ENCODE measurements at places on chromosomes 7 and 10. TPM values are rescaled to one million over a fixed set of nuclear protein-coding genes. Genes with fewer than 3 reads are reported as not detected.

AKR1C8 gene
- total RNA-seq: not detected

DNA sequence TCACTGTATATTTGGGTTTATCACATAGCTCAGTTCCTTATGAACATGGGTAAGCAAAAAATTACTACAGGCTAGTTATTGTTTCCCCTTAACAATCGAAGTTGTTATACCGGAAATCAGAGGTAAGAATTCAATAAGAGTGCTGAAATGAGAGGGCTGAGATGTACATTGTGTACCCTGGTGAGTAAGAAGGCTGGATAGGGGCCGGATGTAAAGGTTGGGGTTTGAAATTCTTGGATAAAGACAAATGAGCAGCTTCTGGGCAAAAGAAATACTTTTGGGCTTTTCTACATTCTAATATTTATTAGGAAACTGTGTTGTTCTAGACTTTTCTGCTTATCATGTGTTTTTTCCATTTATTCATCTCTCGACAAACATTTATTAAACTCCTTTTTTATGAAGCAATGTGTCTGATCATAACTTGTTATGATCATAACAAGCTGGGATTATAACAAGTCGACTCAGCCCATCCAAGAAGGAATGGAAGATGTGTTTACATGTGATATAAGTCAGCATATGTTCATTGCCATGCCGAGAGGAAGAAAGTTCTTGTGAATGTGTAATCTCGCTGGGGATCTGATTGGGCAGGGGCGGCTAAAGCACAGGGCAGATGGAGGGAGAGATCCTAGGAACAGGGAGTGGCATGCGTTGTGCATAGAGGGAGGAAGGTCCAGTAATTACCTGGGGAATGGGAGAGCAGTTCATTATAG, 155.3 kb downstream of the PLXDC2 start:
- no peak overlapping the region for H3K27ac ChIP-seq
- DNase-seq: no peak
- H3K36me3 ChIP-seq: no peaks in the 10 kb centered on the region

GRCh38 chr10:110510086-110510485, 12.4 kb downstream of the DUSP5 start:
- no peak overlapping the region for H3K4me3 ChIP-seq
- H3K27me3 ChIP-seq: no peaks in the 10 kb centered on the region
- 0 out of 2 replicates have a peak, but pooled peaks cover 1% of the 10 kb centered on the region for H3K36me3 ChIP-seq
- H3K27ac ChIP-seq: no peak overlapping the region
- no peak for DNase-seq
- peaks cover 22% of the 10 kb centered on the region for H3K4me1 ChIP-seq

DNA sequence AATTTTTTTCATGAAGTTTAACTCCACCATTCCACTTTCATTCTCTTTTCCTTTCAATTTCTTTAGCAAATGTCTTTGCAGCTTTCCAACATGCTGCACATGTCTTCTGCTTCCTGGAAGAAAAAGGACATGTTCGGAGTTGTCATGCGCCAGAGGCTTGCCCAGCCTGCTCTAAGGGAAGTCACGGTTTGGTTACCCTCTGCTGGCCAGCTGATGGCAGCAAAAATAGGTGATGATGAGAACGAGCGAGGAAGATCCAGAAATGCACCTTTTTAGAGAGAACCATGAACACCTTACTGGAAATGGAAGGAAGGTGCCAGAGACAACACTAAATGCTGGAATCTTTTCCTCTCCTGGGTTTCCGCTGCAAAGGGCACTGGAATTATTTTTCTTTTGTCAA, 4.9 kb upstream of the ZSCAN21 start:
- no peaks in the 10 kb centered on the region for H3K36me3 ChIP-seq
- H3K27me3 ChIP-seq: no peaks in the 10 kb centered on the region
- peaks cover 13% of the 10 kb centered on the region for H3K4me1 ChIP-seq
- DNase-seq: peak; percentile 29

DNA sequence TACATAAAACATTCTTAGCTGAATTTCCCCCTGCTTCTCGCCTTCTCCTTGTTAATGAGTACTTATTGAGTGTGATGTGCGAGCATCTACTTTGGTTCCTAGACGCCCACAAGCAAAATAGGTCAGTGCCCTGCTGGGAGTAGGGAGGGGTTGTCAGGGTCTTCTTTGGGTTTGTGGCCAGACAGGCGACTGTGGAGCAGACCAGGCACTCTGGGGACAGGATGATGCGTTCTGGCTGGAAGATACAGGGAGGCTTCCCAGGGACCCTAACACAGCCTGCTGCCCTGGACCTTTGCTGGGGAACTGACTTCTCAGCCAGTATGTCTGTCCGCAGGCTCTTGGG, 227.2 kb downstream of the CUX1 start:
- no peaks in the 10 kb centered on the region for H3K27me3 ChIP-seq
- H3K27ac ChIP-seq: peak overlapping the region; percentile 15
- H3K36me3 ChIP-seq: no peaks in the 10 kb centered on the region
- H3K4me1 ChIP-seq: 0 out of 2 replicates have a peak, but pooled peaks cover 3% of the 10 kb centered on the region
- DNase-seq: no peak

- peak; percentile 38 for DNase-seq
- H3K4me1 ChIP-seq: no peaks in the 10 kb centered on the region
- no peaks in the 10 kb centered on the region for H3K36me3 ChIP-seq
Measured at GRCh38 chr10:116521424-116522290, 24.1 kb upstream of the PNLIP start.

DNA sequence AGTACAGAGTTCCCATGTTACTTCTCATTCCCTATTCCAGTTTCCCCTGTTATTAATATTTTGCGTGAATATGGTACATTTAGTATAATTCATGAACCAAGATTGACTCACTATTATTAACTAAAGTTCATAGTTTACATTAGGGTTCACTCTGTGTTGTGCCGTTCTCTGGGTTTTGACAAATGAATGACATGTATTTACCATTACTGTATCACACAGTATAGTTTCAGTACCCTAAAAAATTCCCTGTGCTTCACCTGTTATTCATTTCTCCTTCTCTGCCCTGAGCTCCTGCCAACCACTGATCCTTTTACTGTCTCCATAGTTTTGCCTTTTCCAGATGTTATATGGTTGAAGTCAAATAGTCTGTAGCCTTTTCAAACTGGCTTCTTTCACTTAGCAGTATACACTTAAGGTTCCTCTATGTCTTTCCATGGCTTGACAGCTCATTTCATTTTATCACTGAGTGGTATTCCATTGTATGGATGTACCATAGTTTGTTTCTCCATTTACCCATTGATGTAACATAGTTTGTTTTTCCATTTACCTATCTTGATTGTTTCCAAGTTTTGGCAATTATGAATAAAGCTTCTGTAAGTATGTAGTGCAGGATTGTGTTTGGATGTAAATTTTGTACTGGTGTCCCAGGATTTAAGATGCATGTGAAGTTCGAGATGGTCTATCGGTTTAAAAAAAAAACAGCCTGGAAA, 58.8 kb downstream of the CDK14 start:
- H3K27me3 ChIP-seq: no peaks in the 10 kb centered on the region
- H3K4me3 ChIP-seq: no peak overlapping the region
- no peaks in the 10 kb centered on the region for H3K4me1 ChIP-seq
- H3K36me3 ChIP-seq: no peaks in the 10 kb centered on the region

All from Caco-2 (cell line).